NK-92 treated with Interleukin-12 subunit alpha and Interleukin-12 subunit beta, amount 100 ng/mL, for 24 hours (cell line): ENCODE measurements at places on chromosomes 3 and 15.

DNA sequence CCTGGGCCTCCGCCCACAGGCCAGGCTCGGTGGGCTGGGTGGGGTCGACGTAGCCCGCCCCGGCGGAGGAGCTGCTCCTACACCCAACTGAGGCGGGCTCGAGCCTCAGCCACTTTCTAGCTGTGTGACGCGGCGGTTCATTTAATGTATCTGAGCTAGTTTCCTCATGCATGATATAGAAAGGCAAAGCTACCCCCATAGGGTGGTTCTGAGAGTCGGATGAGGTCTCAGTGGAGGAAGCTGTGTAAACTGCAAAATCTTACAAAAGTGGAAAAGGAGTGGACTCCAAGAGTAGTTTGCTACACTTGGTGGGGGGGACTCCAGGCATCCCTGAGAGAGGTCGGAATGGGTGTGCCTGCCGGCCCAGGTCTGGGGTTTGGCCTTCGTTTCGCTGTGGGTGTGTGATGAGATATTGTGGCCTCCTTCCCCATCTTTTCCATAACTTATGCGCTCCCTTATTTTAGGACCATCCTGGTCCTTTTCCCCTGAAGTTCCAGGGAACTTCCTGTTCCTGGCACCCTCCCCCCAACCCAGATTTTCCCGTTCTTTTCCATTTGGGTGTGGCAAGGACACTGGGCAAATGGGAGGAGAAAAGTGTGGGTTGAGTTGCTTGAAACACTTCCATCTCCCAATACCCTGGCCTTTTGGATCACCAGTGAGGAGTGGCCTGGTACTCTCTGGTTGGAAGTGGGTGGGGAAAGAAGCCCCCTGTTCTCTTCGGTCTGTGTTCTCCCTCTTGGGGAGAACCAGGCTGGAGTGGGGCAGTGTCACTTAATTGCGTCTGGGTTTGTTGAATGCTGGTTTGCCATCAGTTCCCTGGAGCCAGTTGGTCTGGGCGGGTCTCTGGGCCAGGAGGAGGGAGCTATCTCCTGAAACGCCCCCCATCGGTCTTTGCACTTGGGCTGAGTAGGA lies 1.1 kb downstream of the PDIA5 start:
- no peak for DNase-seq

DNA sequence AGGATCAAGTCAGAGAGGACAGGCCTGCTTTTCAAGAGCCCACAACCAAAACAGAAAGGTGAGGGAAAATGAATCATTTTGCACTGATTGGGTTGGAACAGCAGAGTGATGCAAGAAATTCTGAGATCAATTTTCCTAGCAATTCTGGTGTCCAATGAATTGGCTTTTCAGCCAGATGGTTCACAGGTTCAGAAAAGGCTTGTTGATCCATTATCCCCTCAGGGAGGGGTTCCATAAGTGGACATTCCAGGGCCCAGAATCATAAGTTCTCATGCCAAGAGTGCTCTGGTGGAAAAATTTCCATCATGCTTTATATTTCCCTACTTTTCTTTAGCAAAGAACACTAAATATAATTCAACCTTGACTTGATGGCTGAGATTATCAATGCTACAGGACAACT lies 16.2 kb downstream of the RBP2 start:
- no peak for DNase-seq

DNA sequence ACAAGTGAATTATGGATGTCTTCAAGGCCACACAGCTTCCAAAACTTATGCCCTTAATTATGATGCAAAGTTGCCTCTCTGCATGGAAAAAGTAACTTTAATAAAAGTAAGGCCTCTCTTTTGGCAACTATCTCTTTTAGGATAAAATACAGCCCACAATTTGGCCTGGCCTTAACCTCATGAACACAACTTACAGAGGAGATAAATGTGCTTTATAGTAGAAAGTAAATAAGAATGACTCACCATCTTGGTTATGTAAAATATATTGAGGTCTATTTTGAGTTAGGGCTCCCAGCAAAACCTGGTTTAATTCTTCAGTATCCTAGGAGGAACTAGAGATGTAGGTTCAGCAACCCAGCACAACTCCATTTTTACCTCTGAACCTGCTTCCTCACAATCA lies 164.0 kb downstream of the ROBO2 start:
- DNase-seq = no peak

DNA sequence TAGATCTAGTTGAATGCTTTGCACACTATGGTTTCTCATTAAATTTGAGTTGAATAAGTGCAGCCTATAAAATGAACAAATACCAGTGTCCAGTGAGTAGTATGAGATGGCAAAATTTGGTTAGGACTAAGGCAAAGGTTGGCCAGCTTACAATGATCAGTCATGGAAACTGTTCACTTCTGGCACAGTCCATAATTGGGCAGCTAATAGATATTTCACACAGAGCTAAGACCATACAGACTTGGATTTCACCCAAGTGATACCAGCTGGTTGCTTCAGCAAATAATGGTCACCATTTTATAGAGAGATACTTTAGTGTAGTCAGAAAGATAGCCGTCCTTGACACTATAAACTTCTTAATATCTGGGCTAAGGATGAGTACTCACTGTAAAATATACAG lies 15.7 kb downstream of the GAP43 start:
- DNase-seq = no peak

GRCh38 chr3:4591669-4592068 lies 98.5 kb downstream of the ITPR1 start:
- DNase-seq = no peak

- no peak for DNase-seq
Measured at GRCh38 chr15:85490856-85491255, 110.5 kb downstream of the AKAP13 start.

DNA sequence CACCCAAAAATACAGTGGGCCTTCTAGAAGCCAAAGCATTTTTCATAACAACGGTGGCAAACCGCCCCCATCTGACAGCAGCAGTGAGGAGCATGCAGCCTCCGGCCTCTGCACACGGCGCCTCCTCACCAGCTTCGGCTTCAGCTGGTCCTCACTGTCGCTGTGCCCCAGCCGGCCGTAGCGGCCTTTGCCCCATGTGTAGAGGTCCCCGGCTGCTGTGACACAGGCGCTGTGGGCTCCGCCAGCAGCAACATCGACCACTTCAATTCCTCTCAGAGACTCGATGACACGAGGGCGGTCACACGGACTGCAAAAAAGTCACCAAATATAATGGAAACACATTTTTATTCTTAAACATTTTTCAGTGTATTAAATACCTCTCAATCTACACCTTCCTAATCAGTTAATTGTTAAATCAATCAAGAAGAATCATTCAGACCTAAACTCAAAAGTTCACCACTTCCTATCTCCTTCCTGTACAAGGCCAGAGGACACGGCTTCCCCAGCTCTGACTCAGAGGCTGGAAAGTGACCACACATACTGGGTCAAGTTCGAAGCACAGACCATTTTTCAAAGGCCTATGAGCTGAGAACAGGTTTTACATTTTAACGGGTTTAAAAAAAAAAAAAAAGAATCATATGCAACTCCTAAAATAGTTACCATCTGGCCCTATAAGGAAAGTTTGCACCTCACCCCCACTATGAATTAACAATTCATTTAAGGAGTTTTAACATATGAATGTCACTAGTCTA lies 33.6 kb upstream of the OCA2 start:
- DNase-seq = no peak

- no peak for DNase-seq
Measured at GRCh38 chr3:21509731-21510470, 241.1 kb downstream of the ZNF385D start.

GRCh38 chr3:25648107-25648535 lies 16.6 kb downstream of the TOP2B start:
- DNase-seq = peak; percentile 32

DNA sequence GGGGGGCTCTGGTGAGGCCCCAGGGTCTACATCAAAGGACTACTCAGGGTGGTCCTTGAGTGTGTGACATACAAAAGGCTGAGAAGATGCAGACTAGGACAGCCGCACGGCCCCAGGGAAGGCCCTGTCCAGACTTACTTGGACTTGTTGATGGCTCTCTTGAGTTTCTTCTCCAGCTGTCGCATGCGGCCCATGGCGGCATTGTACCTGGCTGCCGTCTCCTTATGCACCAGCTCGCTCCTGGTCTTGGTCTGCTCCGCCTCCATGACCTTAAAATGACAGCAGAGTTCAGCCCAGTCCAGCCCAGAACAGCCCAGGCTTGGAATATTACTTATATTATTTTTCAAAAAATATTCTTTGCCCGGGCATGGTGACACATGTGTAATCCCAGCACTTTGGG lies 56.0 kb downstream of the CAPN7 start:
- DNase-seq = no peak

- no peak for DNase-seq
Measured at GRCh38 chr3:13359916-13360315, 60.2 kb downstream of the NUP210 start.

- DNase-seq = no peak
Measured at GRCh38 chr15:82294061-82294690, 31.6 kb downstream of the SAXO2 start.

- no peak for DNase-seq
Measured at GRCh38 chr15:41827290-41827879, 507 bp upstream of the JMJD7 start.

GRCh38 chr3:192684151-192684550 lies 43.2 kb downstream of the FGF12 start:
- no peak for DNase-seq

DNA sequence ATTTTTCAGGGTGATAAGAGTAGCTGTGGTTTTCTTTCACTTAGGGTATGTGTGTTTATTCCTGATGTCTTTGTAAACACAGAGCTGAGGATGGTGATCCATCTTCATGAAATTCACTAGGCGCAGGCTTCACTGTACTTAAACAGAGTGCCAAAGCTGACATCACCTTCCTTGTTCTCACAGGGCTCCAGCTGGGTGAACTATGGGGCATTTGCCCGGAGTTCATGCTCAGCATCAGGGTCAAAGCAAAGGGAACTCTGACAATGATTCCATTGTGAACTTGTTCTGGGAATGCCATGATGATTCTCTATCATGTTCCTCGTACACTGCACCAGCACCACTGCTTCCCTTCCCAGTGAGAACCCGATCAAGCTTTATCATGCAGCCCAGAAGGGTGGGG lies 184.8 kb upstream of the P2RY1 start:
- no peak for DNase-seq

DNA sequence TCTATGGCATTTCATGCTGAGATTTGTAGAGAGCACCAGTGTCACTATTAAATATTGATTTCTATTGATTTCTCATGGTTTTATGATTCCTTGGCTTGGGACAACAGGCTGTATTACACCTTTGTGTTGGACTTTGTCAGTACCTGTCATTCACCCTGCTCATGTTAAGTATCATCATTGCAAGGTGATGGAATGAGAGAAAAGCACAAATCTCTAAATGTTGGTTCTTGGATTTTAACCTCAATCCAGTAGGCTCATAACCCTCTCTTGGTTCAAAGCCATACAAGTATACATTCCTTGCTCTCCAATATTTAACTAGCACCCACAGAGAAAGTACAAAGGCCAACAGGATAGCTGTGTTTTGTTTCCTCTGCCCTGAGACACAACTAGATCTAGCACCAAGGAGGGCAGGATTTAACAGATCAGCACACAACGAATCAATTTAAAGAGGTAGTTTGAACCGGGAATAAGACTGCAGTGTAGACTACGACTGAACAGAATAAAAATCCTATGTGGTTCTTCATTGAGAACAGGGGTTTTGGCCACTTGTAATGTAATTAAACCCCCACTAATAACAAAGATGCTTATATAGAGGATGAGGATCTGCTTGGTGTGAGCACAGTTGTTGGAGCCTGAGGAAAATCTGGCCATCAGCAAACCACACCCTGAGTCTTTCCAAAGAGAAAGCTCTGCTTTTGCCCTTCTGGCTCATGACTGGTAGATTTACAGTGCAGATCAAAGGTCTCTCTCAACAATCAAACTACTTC lies 78.0 kb upstream of the TNFSF10 start:
- DNase-seq = no peak

DNA sequence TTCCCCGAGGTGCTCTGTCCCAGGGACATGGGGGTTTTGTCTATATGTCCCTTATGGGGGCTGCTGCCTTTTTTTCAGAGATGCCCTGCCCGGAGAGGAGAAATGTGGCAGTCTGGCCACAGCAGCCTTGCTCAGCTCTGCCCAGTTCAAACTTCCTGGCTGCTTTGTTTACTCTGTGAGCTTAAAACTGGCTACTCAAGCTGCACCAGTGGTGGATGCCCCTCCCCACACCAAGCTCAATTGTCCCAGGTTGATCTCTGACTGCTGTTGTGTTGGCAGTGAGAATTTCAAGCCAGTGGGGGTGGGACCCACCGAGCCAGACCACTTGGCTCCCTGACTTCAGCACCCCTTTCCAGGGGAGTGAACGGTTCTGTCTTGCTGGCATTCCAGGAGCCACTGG lies 188.9 kb downstream of the STXBP5L start:
- no peak for DNase-seq

GRCh38 chr3:89577637-89578530 lies 470.5 kb downstream of the EPHA3 start:
- DNase-seq = no peak

GRCh38 chr3:30548600-30548999 lies 57.8 kb upstream of the TGFBR2 start:
- DNase-seq = no peak

- no peak for DNase-seq
Measured at GRCh38 chr15:89814112-89814742, 425 bp downstream of the ANPEP start.

DNA sequence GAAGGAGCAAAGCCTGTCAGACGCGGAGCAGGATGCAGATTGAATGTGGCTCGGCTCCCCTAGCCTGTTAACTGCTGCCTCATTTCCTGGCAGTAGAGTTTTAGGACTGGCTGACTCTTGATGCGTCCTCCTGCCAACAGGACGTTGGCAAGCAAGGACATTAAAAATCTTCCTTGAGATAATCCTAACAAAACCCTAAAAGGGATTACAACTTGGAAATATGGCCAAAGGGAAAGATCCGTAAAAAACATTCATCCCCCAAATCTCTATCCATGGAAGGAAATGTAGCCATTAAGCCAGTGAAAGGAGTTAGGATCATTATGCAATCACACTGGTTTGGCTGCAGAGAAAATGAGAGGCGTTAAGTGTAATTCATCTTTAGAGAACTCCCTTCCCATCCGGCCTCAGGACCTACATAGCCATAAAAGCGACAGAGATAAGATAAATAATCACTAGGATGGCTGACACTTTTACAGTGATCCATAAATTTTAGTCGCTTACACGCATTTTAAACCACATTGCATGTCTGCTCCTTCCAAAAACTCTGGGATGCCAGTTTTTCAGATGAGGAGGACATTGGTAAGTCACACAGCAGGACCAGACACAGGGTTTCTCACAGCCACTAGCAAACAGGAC lies 44.5 kb upstream of the C3orf80 start:
- DNase-seq = no peak

DNA sequence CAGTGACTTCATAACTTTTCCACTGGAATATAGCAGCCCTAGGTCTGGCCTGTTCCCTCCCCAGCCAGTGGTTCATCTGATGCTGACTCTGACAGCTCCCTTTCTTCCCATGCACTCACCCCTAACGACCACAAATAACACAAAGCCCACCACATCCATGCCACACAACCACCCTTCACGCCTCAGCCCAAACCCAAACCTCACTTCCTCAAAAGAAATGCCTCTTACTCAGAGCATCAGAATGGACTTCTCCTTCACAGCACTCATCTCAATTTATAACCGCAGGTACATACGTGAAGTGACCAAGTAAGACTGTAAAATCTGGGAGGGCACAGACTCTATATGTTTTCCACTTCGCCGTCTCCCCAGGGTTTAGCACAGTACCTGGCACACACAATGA lies 1.1 kb downstream of the RBSN start:
- peak; percentile 14 for DNase-seq
